ENCODE measurements at places on chromosomes 16 and 17. TPM values are rescaled to one million over a fixed set of nuclear protein-coding genes. Genes with fewer than 3 reads are reported as not detected.

- H3K36me3 ChIP-seq = peaks cover 7% of the 10 kb centered on the region
- no peaks in the 10 kb centered on the region for H3K27me3 ChIP-seq
- no peak overlapping the region for H3K27ac ChIP-seq
- no peak for DNase-seq
- peaks cover 37% of the 10 kb centered on the region for H3K4me1 ChIP-seq
- no peak overlapping the region for H3K4me3 ChIP-seq
These were observed 4.6 kb downstream of the VEZF1 start for GRCh38 chr17:57983446-57983845.

DNA sequence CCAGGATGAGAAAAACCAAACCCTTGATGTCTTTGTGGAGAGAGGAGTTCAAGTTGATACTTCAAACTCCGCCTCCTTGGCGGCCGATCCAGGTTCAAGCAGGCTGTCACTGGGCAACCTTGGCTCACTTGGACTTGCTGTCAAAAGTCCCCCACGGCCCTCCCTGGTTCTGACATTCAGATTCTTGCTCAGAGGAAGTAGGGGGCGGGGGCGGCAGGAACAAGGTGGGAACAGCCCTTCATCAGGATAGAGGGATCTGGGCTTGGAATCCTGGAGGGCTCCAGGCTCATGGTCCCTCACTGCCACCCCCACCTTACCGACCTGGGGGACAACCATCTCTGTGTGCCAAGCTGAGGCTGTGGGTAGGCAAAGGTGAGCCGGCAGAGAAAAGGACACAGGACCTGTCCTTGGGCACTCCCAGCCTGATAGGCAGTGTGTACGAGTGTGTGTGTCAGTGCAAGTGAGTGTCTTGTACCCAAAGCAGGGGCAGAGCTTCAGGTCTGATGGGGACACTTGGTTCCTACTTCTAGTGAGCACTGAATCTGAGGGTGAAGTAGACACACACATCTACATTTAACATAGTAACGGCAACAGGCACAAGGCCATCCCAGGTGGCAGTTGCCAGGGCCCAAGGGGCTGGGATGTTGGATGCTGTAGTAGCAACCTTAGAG lies 6.6 kb upstream of the TSPOAP1 start:
- no peak overlapping the region for H3K4me3 ChIP-seq
- H3K27ac ChIP-seq = no peak overlapping the region
- DNase-seq = peak; percentile 33
- no peaks in the 10 kb centered on the region for H3K27me3 ChIP-seq
- H3K36me3 ChIP-seq = no peaks in the 10 kb centered on the region
- H3K4me1 ChIP-seq = no peaks in the 10 kb centered on the region

CLEC18A gene
- 1.8 TPM for total RNA-seq

GRCh38 chr16:21116148-21116693 lies 34.4 kb downstream of the DNAH3 start:
- no peak for DNase-seq
- H3K27ac ChIP-seq = no peak overlapping the region
- no peaks in the 10 kb centered on the region for H3K4me1 ChIP-seq

EVI2A gene
- total RNA-seq = 16.1 TPM

GRCh38 chr16:3510416-3510815 lies 9.6 kb downstream of the CLUAP1 start:
- peaks cover 54% of the 10 kb centered on the region for H3K36me3 ChIP-seq
- no peak overlapping the region for H3K27ac ChIP-seq
- no peaks in the 10 kb centered on the region for H3K4me1 ChIP-seq
- H3K27me3 ChIP-seq = no peaks in the 10 kb centered on the region
- DNase-seq = no peak

DNA sequence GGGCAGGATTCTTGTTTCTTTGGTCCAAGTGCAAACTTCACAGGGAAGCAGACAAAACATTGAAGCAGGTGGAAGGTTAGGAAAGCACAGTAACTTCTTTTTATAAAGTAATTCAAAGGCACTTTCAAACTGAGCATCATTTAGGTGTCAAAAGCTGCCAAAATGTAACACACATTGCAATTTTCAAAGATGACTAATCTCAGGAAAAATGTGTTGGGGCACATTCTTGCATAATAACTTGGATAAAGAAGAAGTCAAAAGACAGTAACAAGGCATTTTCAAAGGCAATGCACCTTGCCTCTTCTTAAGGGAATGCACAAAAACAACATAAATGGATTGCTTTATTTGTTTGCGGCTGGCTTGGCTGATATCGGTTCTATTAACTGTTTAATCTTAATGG lies 3.6 kb downstream of the KCNJ2 start:
- no peaks in the 10 kb centered on the region for H3K4me1 ChIP-seq
- H3K27me3 ChIP-seq = no peaks in the 10 kb centered on the region
- H3K36me3 ChIP-seq = no peaks in the 10 kb centered on the region
- no peak overlapping the region for H3K27ac ChIP-seq
- no peak overlapping the region for H3K4me3 ChIP-seq
- DNase-seq = no peak

DNA sequence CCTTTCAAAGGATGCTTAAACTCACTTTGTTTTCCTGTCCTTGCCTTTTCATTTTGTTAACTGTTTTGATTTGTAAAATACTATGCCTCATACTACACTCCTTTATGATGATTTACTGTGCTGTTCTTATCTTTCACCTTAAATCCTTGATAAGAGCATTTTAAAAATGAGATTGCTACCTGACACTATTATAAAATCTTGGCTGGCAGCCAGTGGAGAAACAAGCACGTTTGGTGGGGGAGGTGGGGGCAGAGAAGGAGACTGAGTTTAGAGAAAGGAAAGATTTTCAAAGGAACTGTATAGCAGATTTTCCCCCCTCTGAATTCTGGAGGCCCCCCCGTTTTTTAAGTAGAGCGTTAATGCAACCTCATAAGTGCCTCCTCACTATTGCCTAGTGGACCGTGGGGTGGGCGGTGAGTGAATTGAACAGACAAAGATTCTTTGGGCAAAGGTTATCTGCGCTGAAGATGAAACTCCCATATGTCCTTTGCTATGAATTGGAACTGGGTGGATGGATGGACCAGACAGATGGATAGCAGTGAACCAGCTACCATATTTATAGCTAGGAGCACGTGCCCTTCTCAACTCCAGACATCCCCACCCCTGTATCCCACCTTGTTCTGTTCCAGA lies 200.2 kb downstream of the CCDC182 start:
- no peak overlapping the region for H3K27ac ChIP-seq
- no peaks in the 10 kb centered on the region for H3K27me3 ChIP-seq
- H3K4me3 ChIP-seq = no peak overlapping the region
- H3K36me3 ChIP-seq = no peaks in the 10 kb centered on the region

DNA sequence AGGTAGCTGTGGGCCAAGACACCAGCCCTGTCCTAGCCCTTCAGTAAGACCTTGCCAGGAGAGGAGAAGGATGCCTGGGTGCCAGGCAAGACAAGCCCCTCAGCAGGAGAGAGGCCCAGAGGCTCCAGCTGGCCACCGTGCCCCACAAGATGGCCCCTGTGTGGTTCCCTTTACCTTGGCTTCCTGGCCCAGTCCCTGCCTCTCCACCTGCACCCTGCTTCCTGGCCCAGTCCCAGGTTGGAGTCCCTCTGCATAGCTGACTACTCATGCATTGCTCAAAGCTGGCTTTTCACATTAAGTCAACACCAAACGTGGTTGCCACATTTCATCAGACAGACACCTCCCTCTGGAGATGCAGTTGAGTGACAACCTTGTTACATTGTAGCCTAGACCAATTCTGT lies 4.0 kb downstream of the SYNGR3 start:
- peaks cover 24% of the 10 kb centered on the region for H3K4me1 ChIP-seq
- H3K36me3 ChIP-seq = peaks cover 11% of the 10 kb centered on the region
- H3K27ac ChIP-seq = no peak overlapping the region
- H3K4me3 ChIP-seq = no peak overlapping the region
- H3K27me3 ChIP-seq = peaks cover 14% of the 10 kb centered on the region

DNA sequence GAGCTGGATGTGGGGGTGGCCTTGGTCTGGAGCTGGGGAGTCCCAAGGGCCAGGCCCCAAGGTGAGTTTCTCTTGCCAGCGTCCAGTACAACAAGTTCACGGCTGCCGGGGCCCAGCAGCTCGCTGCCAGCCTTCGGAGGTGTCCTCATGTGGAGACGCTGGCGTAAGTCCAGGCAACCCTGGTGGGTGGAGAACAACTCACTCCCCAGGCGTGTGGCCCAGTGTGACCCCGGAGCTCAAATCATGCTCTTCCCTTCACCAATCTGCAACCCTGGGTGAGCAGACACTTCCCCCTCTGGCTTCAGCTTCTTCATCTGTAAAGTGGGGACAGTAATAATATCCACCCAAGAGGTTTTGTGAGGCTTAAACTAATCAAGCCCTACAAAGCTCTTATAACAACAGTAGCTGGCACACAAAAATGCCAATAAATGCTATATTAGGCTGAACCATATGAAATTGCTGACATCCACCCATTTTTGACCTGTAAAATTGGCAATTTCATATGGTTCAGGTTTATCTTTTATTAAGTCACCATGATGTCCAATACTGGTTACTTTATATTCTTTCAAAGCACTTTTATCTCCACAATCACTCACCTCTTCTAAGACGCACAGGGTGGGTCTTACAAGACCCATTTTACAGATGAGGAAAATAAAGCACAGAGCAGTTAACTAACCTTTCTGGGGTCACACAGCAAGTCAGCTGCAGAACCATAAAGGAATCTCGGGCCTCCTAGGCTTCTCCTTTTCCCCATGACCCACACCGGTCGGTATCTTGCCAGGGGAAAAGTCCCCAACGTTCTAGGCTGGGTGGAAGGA lies 19.7 kb downstream of the DEXI start:
- H3K27me3 ChIP-seq = no peaks in the 10 kb centered on the region
- DNase-seq = peak; percentile 93
- no peak overlapping the region for H3K4me3 ChIP-seq
- H3K4me1 ChIP-seq = peaks cover 46% of the 10 kb centered on the region
- peaks cover 2% of the 10 kb centered on the region for H3K36me3 ChIP-seq

RUSF1 gene
- 128 TPM for total RNA-seq

DNA sequence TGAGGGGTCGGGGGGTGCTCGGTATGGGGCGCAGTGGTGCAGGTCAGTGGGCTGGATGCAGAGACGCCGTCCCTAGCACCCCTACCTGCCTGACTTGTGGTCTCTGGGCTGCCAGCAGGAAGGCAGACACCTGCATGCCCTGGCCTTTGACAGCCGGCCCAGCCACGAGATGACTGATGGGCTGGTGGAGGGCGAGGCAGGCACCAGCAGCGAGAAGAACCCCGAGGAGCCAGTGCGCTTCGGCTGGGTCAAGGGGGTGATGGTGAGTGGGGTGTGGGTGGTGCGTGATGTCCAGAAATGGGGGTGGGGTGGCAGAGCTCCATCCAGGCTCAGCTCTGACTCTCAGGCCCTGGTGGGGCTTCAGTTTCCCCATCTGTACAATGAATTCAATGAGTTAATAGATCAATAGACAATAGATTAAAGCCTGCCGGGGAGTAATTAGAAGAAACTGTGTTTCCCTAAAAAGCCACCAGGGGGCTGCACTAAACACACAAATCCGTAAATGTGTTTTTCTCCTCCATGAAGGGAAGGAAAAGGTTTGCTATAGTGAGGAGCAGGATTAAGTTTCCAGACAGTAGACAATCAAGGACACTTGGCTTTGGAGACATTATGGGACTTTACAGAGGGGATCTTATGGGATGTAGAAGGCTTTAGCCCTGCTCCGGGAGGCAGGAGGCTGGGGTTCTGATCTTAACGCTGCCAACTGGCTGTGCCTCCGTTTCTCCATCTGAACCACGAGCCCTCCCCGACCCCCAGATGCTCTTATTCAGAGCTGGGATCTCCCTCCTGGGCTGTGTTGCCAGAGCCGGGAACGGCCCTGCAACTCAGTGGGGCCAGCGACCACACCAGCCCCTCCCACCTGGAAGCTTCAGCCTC lies 2.2 kb downstream of the SLC12A3 start:
- H3K36me3 ChIP-seq = no peaks in the 10 kb centered on the region
- peaks cover 6% of the 10 kb centered on the region for H3K4me1 ChIP-seq
- peak; percentile 32 for DNase-seq
- no peak overlapping the region for H3K27ac ChIP-seq
- H3K4me3 ChIP-seq = no peak overlapping the region
- no peaks in the 10 kb centered on the region for H3K27me3 ChIP-seq

- no peaks in the 10 kb centered on the region for H3K4me1 ChIP-seq
- H3K27ac ChIP-seq = no peak overlapping the region
- no peaks in the 10 kb centered on the region for H3K36me3 ChIP-seq
These were observed 8.7 kb upstream of the FZD2 start for GRCh38 chr17:44548376-44549230.

DNA sequence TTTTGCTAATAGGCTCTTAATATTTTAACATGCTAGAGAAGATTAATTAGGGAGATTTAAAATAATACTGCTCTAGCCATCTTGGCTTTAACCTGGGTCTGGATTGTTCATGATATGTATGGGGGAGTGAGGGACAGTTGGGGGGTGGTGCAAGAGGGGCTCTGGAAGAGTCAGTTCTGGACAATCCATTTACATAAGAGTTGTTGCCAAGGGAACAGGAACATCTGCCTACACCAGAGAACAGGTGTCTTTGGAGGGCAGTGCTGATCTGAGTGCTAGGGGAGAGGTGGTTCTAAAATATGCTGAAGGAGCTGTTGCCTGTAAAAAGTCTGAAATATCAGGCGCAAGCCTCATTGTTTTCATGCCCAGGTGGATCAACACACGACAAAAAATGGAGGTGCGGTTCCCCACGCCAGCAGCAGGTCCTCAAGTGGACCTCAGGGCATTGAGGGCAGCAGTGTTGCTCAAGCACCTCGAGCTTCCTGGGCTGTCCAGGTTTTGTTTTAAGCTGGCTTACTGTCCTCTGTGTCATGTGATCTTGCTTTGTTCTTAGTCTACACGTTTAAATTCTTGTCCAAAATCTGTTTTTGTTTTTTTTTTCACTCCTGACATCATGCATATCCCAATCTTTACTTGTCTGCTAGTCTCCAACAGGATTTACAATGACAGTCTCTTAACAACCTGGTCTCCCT lies 25.4 kb upstream of the WSB1 start:
- no peak for DNase-seq
- H3K27me3 ChIP-seq = no peaks in the 10 kb centered on the region
- no peaks in the 10 kb centered on the region for H3K36me3 ChIP-seq

- no peaks in the 10 kb centered on the region for H3K27me3 ChIP-seq
- no peaks in the 10 kb centered on the region for H3K4me1 ChIP-seq
- H3K4me3 ChIP-seq = no peak overlapping the region
- H3K36me3 ChIP-seq = no peaks in the 10 kb centered on the region
These were observed 113.8 kb upstream of the PMFBP1 start for GRCh38 chr16:72285728-72286127.

- H3K27ac ChIP-seq = no peak overlapping the region
- no peaks in the 10 kb centered on the region for H3K4me1 ChIP-seq
- no peaks in the 10 kb centered on the region for H3K36me3 ChIP-seq
These were observed 69.3 kb upstream of the MED13 start for GRCh38 chr17:62134397-62134796.

GLP2R gene
- total RNA-seq = 1.7 TPM

Measured in thyroid gland (tissue), 4 donors.